ENCODE measurements at places on chromosomes 2 and 18.

GRCh38 chr2:199806179-199806578, 44.8 kb downstream of the FTCDNL1 start:
- DNase-seq = no peak

- DNase-seq = no peak
These were observed 39.6 kb downstream of the MGAT4A start for GRCh38 chr2:98691303-98691702.

DNA sequence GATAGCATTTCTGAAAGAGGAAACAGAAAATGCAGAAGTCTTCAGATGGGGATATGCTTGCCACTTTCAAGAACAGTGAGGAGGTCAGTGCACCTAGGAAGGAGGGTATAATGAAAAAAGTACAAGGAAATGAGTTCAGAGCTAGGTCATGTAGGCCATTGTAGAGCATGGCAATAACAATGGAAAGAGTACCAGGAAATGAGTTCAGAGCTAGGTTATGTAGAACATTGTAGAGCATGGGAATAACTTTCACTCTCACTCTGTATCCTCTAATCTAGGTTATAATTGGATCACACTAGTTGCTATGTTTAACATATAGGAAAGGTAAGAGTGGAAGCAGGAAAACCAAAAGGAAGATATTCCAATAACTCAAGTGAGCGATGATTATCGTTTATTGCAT, 12.3 kb downstream of the SCG2 start:
- no peak for DNase-seq

GRCh38 chr2:134838143-134838620, at the start of gene ACMSD:
ACMSD (plus strand) TSS chr2:134838616; CDS start chr2:134838683, 67 bp downstream.
- DNase-seq = no peak

DNA sequence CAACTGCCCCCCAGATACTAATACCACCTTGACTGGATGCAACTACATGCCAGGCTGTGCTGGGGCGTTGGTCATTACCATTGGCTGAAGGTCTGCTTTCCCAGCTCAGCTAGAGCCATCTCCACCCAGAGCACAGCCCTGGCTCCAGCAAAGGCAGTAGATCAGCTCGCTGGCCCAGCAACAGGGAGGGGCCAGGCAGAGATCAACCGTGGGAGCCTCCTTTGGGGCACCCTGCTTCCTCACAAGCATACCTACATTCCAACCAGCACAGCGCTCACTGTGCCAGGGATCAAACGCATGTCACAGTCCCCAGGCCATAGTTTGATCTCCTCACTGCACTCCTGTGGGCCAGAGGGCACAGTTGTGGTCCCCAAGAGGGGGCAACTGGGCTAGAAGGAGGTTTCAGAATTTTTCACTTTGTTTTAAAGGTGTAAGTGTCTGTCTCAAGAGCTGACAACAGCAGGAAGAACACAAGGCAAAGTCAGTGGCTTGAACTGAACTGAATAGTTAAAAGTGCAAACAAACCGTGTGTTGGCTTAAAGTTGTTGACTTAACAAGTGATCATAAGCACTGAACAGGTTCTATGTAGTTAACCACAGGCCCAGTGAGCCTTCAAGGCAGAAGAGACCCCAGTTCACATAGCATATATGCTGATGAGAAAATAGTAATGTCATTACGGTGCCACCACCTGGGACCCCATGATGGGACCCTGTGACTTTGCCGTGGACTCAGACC, 70.1 kb upstream of the BZW1 start:
- no peak for DNase-seq

DNA sequence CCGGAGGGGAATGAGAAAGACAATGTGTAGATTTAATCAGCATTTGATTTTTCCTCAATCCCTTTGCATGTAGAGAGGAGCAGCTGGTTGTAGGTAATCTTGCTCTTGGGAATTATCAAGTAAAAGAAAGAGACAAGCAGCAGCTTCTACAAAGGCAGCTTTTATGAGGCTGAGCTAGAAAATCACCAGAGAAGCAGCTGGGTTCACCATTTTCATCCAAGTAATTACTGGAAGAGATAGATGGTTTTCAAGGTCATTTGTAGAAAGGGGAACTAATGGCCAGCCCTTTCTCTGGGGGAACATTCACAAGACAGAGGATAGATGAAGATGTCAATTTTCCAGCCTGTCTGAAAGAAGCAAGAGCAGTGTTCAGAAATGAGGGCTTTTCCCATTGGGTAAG, 113.0 kb downstream of the RND3 start:
- no peak for DNase-seq

DNA sequence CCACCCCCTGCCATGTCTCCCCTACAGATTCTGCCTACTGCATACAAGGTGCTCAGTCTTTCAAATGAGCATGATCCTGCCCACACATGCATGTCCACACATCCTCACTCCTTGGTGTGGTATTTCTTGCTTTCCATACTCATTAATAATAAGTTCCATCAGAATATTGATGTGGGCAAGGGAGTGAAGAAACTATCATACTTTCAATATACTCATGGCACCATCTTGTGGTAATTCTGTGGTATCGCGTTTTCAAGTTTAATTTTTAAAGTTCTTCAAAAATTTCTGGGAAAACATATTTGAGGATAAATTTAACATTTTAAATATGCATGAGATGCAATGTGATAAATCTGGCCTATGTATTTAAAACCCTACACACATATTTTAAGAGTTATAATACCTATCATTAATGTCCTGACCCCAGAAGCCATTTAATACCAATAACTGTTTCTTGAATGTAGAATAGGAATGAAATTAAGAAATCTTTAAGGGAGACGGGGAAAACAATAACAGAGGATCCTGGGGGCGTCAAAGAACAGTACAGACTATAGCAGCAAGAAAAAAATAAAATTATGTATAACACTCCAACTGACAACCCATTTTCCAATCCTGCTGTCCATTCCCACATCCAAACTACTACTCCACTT, 110.1 kb downstream of the ZNF385B start:
- no peak for DNase-seq

DNA sequence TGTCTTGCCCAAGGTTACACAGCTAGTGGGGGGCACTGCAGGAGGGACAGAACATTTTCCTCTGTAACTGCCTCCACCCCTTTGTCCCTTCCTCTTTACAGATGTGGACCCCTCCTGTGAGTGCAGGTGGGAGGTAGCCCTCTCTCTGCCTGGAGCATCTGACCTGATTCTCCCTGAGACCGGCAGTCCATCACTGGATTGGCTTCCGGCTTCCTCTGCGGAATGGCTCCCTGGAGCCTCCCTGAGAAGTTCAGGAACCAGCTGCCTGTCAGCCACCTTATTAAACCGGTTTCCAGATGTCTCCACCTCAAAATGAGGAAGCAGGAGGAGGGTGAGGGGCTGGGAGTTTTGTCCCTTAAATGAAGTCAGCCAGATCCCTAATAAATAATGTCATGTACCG, 67.3 kb upstream of the TNP1 start:
- no peak for DNase-seq

DNA sequence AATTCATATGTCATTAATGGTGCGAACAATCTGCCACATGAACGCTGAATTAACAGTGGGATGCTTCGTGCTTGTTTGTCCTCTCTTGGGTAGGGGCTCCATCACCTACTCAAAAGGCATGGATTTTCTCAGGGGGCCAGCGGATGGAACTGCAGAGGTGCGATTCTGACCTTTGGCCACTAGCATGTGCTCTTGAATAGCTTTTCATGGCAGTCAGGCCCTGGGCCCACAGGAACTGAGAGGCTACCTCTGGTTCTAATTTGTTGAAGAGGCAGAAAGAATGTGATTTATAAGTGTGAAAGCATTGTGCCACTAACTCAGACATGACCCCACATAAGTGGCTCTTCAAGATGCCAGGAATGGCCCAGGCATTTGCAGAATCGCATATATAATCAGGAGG, 283.2 kb downstream of the INSIG2 start:
- DNase-seq = no peak

DNA sequence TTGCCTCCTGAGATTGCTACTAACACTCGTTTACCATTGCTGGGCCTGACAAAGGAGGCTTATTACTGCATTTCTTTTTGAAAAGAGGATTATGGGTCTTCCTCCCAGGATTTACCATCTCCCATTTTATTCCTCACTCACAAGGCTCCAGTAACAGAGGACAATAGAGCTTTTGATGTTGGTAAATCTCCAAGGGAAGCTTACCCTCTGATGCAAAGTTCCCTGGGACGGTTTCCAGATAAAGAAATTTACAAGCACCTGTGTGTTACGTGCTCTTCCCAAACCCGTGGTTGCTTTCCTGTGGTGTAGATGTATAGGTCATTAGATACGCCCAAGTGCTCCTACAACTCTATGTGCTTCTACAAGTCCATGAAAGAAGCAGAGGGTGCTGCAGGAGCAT, 17.1 kb downstream of the VSNL1 start:
- DNase-seq = no peak

DNA sequence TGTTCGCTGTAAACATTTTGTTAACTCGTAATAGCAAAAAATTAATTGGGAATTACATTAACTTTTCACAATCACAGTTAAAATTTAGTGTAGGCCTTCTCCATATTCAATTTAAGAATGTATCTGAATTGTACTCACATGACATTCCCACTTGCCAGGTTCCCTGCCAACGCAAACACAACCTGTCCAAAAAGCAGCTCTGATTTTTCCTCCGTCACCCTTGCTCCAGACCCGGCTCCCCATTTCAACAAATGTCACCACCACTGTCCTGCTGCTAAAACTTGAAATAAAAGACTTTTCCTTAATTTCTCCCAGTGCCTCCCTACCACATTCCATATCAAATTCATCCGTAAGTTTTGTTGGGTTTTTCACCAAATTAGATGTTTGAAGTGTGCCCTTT, 120.3 kb downstream of the PIEZO2 start:
- DNase-seq = no peak

- no peak for DNase-seq
These were observed 259.8 kb downstream of the OSR1 start for GRCh38 chr2:19098467-19099160.

DNA sequence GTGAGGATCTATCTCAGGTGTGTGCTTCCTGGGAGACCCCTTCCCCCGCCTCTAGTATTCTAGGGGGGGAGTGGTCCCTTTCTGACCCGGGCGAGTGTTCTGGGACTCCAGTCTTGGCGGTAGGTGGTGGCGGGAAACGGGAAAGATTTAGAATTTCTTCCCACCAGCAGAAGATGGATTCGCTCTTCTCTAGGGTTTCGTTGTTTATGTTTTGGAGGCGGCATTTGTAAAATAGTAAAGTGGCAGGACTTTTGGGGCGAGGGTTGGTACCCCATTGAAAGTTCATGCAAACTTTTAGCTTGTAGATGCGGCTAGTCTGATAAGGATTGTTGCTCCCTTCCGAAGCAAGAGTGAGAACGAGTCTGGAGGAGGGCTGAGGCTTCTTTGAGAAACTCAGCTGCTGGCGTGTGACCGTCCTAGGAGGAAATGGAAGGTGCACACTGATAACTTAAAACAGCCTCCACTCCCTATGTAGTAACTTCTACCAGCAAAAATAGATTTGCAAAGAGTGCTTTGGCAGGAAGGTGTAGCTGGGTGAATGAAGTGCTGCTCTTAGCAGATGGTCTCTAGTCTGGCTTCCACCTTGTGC, 412 bp downstream of the GPD2 start:
- DNase-seq = peak; percentile 6

DNA sequence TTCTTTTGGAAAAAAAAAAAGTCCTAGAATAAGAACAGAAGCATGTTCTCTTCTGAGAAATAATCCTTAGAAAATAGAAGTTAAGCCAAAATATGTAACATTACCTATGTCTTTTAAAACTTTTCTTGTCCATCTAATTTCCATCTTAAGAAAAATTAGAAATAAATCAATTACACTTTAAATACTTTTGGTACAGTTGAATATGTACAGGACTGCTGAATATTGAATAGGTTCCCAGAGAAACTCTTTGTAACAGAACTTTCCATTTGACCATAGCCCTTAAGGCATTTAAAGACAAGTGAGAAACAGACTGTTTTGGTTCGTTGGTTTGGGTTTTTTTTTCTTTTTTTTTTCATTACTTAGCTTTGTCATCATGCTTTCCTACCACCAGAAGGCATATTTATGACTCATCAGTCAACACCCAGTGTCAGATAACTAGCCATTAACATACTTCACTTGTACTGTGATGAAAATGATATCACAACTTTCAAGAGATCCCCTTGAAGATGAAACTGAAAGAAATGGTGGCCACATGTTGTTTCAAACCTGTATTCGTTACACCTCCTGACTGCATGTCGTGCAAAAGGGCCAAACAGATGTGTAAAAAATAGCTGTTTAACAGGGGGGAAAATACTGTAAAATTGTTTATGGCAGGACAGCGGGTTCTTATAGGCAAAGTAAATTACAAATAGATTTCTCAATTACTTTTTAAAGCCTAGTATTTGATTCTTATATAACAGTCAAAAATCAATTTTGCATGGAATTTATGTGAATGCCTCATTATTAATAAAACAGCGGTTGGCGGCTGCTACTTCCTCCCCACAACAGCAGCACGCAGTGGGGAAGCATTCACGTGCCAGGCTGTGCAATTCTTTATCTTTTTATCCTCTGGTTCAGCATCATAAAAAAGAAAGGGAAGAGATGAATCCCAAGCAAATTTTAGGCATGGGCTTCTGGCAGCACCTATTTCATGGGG, 280.7 kb upstream of the HNRNPA3 start:
- no peak for DNase-seq

DNA sequence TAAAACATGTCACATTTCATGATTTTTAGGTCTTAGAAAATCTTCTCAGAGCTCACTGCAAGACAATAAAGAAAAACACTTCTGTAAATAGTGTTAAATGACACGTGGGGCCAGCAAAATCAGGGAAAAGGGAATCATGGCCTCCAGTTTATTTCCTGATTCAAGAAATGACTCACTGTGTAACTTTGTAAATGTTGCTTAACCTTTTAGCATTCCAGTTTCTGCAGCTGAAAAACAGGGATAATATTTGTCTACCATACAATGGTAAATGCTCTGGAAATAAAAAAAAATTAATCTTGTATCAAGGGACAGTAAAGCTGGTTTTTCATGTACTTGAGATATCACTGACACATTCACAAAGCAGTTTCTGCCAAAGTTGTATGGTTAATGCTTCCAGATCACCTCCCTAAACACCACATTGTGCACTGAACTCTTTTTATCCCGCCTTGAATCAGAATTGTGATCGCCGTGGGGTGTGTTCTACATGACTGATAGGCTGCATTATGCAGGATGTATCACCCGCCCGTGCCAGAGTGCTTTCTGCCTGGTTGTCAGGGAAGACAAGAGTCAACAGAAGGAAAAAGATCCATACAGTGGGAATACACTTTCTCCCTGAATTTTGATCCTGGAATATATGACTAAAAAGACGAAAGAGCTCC, 238.8 kb downstream of the IKZF2 start:
- DNase-seq = no peak

DNA sequence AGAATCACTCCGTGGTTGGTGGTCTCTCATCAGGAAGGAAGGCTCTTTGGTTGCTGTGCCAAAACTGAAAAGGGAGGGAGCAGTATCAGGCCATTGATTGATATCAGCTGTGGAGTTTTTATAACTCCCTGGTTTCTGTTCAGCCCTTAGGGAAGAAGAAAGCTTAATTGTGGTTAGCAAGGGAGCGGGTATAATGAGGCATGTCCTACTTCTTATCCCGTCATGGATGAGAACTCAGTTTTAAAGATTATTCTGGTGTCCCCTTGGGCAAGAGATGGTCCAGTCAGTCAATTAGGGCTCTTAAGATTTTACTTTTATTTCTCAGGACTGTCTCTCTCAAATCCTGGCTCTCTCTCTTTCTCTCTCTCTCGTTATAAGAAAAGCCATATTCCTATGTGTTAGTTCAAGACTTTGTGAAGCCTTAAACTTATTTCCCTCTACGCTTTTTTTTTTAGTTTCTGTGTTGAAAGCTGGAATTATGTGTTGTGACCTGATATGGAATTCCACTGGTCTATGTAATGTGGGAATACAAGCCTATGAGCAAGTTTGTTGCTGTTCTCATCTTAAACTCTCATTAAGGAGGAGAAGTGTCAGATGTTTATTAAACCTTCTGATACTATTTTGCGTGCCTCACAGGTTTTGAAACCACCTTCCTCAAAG, 514.0 kb upstream of the CDH2 start:
- no peak for DNase-seq

GRCh38 chr18:73896685-73897084, 250.9 kb downstream of the FBXO15 start:
- no peak for DNase-seq

All from activated CD4-positive, alpha-beta T cell treated with anti-CD3 and anti-CD28 coated beads for 4 hours (primary cell).